CD4-positive, CD25-positive, alpha-beta regulatory T cell (primary cell): ENCODE measurements at places on chromosomes 2 and 18. TPM values are rescaled to one million over a fixed set of nuclear protein-coding genes. Genes with fewer than 3 reads are reported as not detected.

Gene GNLY
- 9.8 TPM for polyA plus RNA-seq

DNA sequence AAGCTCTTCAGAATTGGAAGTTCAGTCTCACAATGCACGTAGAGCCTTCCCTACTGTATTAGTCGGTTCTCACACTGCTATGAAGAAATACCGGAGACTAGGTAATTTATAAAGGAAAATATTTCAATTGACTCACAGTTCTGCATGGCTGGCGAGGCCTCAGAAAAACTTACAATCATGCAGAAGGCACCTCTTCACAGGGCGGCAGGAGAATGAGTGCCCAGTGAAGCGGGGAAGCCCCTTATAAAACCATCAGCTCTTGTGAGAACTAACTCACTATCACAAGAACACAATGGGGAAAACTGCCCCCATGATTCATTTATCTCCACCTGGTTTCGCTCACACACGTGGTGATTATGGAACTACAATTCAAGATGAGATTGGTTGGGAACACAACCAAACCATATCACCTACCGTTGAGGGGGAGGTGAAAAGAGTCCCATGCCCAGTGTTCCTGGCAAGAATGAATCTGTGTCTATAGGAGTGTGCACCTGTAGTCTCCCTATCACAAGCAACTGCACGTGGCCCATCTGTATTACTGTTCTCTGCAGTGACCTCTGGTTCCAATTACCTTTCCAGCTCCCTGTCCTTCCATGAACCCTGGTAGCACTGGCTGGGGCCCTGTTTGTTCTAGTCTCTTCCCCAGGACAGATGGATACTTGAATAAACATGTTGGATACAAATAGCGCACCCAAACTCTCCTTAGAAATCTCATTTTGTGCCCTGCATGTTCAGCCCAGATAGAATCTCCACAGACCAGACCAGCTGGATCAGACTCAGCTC is 44.4 kb upstream of the ATL2 start:
- no peak for DNase-seq

GRCh38 chr2:23745726-23746105 is 181.2 kb downstream of the ATAD2B start:
- DNase-seq, result no peak

Gene DSG1
- not detected for polyA plus RNA-seq

DNA sequence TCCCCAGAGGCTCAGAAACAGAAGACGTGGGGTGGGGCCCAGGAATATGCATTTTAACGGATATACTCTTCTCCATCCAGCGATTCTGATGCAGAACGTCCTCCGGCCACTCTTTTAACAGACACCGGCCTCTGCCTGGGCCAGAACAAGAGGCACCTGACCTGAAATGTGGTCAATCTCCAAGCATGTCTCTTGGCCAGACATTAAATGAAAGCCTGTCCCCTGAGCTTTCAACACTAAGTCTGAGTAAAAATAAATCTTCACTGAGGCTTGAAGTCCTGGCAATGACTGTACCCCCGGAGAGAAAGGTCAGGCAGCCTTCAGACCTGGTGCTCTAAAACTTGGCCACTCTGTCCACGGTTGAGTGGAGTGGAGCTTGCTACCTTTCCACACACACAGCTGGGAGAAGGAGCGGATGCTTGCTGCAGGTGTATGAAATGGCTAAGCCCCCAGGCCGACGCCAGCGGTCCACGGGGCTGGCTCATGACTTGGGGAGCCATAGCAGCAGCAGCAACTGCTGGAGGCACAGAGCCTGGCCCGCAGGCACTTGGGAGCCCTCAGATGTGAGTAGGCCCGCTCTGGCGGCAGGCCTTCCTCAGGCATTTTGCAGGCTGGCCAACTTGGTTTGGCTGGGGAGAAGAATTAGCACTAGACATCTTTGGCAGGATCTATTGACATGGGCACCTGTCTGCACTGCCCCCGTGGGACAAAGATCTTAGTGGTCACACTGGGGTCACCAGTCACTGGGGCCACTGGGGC is 79.7 kb downstream of the TMEM17 start:
- no peak for DNase-seq

Gene OTOF
- 0.48 TPM for polyA plus RNA-seq

DNA sequence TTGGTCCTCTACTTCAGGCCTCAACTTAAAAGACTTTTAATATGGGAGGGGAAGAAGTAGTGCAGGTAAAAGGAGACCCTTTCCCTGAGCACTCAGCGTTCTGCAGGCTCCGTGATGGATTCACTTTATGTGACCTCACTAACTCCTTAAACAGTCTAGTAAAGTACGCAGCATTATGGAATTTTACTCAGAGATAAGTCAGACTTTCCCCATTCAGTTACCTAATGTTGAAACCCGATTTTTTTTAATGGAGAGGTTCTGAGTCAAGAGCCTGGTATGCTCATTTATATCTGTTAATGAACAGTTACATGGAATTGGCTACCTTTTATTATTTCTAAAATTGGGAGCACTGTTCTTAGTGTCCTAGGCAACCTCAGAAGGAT is 34.1 kb downstream of the RASGRP3 start:
- DNase-seq, result no peak

DNA sequence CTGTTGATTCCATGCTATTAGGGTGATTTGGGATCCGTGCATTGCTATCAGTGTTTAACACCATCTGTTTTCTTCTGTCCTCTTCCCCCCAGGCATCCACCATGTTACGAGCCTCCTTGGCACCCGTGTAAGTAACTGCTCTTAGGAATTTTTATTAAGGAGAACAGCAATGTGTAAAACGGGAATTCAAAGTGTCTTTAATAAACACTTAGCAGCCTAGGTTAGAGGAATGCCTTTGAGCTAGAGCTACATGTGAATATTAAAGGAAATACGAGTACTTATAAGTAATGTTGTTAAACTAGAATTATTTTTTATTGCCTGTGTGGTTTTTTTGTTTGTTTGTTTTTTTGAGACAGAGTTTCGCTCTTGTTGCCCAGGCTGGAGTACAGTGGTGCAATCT is 58.1 kb downstream of the ARMC9 start:
- no peak for DNase-seq

GRCh38 chr2:229703909-229704630 is 10.3 kb downstream of the DNER start:
- DNase-seq, result no peak

Gene PSTPIP2
- polyA plus RNA-seq, result 12.4 TPM

DNA sequence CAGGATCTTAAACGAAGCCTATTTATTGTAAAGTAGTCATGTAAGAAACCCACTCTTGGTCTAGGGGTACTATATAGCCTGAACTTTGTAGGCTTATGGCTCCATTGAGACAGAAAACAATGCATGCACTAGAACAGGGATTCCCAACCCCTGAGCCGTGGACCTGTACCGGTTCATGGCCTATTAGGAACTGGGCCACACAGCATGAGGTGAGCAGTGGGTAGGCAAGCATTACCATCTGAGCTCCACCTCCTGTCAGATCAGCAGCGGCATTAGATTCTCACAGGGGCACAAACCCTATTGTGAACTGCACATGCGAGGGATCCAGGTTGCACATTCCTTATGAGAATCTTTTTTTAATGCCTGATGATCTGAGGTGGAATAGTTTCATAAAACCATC is 59.2 kb downstream of the ROCK1 start:
- DNase-seq, result no peak

- DNase-seq, result no peak
These were observed 69.9 kb downstream of the PLB1 start for GRCh38 chr2:28565720-28566295.

DNA sequence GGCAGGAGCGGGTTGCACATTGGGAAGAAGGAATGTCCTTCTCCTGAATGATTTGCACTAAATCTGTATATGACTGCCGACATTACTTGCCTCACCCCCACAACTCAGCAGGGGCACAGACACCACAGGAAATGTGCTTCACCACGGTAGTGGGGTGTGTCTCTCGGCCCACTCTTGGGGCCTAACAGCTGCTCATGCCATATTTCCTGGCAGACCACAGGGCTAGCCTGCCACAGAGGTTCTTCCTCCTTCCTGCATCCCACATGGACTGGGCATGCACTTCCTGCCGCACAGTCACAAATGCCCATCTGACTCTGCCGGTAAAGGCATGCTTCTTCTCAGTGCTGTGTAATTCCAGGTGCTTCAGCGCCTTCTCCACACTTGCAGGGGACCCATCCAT is 10.3 kb upstream of the PAPOLG start:
- peak; percentile 47 for DNase-seq

DNA sequence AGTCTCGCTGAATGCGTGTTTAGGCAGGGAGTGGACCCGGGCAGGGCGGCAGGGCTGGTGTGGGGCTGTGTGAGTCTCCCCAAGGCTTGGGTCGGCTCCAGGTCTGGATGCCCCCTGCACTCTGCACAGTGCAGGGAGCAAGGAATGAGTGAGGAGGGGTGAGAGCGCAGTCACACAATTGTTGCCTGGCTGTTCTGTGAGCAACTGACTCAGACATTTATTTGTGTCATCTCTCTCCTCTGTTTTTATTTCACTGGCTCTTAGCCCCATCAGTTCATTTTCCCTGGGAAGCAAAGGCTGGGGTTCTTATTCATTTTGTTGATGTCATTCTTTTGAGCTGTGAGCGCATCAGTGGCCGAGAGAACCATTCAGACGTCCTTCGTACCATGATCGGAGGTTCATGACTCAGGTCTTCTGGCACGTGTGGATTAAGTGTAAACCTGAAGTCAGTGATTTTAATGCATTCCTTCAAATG is 61.1 kb downstream of the GATA6 start:
- no peak for DNase-seq

Gene IL1R1
- polyA plus RNA-seq, result 5.6 TPM
